CD14-positive monocyte (primary cell): ENCODE measurements at places on chromosomes 6 and 20.

GRCh38 chr6:126047648-126048047 lies 61.3 kb downstream of the TRMT11 start:
- no peak for DNase-seq

DNA sequence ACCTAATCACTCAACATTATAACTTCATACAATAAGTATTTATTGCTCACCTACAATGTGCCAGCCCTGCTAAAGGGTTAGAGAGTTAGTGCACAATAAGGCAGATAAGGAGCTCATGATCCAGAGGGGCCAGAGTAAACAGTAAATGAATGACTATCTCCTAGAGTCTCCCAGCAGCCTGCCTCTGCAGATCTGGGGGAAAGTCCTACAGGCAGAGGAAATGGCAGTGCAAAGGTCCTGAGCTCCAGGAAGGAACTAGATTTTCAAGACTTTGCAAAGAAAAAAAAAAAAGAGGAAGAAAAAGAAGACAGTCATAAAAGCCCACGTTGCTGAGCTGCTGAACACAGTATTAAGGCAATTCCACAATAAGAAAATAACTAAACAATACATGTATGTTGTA lies 160.1 kb downstream of the SIM1 start:
- no peak for DNase-seq

- DNase-seq, result no peak
Observed at GRCh38 chr20:25173886-25174308, 21.6 kb upstream of the ENTPD6 start.

GRCh38 chr6:75204959-75205775 lies 686 bp downstream of the COL12A1 start:
- no peak for DNase-seq

- no peak for DNase-seq
Observed at GRCh38 chr6:32247401-32247800, 23.5 kb upstream of the NOTCH4 start.

- DNase-seq, result no peak
Observed at GRCh38 chr6:30691208-30691847, 544 bp upstream of the NRM start.

GRCh38 chr20:41160686-41161085 lies 23.3 kb downstream of the PLCG1 start:
- no peak for DNase-seq

DNA sequence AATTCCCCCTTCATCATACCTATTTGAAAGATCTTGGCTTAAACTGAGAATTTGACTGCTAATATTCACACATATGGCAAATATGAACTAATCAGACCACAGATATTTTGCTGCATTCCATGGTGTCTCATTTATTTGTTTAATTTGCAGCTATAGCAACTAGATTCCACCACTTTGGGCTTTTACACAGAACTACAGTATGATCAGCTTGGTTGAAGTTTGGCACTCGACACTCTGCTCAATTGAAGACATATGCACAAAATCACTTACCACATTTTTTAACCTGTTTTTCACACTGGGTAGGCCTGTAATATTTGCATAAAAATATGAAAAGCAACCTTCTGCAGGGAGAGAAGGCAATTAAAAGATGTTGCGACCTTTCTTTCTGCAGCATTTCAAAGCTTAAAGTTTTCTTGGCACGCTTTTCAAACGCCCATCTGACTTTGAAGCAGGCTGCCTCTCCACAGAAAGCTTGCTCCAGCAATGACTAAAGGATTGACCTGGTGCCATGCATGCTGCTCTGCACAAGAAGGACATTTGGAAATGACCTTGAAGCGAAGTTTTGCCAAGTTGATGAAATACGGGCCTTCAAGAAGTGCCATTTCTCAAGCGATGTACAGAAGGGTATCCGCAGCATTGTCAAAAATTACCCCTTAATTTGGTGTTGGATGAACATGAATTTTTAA lies 126.7 kb downstream of the AIG1 start:
- DNase-seq, result no peak

DNA sequence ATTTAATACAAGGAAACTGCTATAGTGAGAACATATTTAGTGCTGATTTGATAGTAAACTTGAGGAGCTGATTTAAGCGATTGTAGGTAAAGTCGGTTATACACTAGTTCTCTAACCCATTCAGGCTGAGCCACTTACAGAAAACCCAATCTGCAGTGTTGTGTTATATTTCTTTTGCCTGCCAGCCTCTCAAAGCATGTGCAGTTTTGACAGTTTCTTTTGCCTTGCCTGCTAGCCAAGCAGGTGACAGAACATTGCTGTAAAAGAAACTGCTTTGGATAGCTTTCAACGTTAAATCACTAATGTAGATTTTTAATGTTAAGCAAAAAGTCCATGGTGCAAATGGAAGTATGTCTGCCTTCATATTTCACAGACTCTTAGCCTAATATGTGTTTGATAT lies 982.9 kb downstream of the EYS start:
- no peak for DNase-seq

DNA sequence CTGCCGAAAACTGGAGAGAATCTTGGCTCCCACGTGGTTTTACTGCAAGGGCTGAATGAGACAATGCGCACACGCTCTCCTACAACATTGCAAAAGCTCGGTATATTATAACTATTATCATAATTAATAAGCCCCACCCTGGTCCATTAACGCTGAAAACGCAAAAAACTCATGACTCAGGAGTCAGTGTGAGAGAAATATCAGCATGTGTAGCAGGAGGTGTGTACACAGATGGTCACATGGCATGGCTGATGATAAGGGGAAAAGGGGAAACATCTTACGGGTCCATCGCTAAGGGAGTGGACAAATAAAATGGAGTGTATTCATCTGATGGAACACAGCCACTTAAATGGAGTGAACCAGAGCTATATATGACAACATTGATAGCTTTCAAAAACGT lies 29.2 kb downstream of the CDH22 start:
- no peak for DNase-seq

- no peak for DNase-seq
Observed at GRCh38 chr20:59137532-59137931, 26.1 kb upstream of the ZNF831 start.

GRCh38 chr6:19836799-19837510 lies at the start of gene ID4:
ID4 (plus strand) TSS chr6:19837370; CDS start chr6:19837755, 385 bp downstream.
- no peak for DNase-seq

GRCh38 chr6:130525408-130525807 lies 159.6 kb downstream of the TMEM200A start:
- no peak for DNase-seq

DNA sequence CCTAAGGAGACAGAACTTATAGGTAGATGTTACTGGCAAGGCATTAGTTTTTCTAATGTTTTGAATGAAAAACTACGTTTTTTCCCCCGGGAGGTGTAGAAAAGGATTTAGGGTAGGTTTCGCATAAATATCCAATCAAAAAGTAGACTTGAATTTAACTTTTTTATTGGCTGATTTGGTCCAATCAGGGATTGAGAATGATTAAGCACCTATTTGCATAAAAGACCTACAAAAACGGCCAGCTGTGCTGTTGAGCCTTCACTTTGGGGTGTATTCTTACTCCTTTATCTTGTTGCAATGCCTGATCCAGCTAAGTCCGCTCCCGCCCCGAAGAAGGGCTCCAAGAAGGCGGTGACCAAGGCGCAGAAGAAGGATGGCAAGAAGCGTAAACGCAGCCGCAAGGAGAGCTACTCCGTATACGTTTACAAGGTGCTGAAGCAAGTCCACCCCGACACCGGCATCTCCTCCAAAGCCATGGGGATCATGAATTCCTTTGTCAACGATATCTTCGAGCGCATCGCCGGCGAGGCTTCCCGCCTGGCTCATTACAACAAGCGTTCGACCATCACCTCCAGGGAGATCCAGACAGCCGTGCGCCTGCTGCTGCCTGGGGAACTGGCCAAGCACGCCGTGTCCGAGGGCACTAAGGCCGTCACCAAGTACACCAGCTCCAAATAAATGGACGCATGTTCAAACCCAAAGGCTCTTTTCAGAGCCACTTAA lies 113.5 kb upstream of the BTN3A2 start:
- peak; percentile 83 for DNase-seq

GRCh38 chr6:139927236-139927635 lies 552.8 kb upstream of the CITED2 start:
- DNase-seq, result peak; percentile 21

DNA sequence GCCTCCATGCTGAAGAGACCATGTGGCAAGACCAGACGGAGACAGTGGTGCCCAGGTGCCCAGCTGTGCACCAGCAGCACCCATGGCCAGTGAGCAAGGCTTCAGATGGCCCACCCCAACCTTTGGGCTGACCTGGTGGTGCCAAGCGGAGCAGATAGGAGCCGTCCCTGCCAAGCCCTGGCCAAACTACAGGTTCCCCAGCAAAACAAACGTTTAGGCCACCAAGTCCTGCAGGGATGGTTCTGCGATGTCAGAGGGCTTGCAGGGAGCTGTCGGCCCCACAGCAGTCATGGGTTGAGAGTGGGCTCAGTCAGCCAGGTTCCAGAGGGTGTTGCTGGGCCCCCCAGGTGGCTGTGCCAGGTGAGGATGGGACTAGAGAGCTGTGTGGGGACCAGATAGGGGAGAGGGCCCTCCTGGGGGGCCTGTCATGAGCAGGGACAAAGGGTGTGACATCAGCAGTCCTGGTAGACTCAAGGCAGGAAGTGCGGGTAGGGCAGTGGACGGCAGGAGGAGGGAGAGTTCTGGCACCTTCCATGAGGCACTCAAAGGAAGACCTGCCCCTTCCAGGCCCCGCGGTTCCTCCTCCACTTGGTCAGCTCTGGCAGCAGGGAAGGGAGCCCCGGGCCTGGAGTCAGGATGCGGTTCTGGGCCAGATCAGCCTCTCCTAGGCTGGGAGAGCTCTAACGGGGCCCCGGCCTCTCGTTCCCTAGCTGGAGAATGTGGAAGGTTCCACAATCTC lies 342.4 kb downstream of the ZFAND3 start:
- no peak for DNase-seq

DNA sequence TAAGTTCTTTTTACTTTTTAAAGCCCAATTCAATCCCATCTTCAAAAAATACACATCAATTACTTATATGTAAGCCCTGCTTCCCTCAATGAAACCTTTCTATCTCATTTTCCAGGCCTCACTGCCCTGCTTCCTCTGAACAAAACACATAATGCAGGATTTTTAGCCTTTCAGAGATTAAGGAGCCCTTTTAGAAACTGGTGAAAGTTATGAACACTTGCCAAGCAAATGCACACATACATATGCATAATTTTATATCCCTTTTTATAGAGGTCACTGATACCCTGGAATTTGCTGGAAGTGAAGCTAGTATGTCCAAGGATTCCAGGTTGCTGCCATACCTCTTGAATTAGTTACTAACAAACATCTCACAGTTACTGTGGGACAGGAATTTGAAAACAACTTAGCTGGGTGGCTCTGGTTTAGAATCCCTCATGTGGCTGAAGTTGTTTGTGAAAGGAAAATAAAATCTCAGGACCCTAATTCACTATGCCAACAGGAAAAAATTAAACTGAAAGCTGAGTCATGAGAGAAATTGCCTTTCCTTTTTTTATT lies 75.8 kb downstream of the UBE3D start:
- no peak for DNase-seq

- no peak for DNase-seq
Observed at GRCh38 chr6:40128127-40128526, 193.9 kb upstream of the MOCS1 start.

GRCh38 chr6:37489697-37490336 lies 9.9 kb downstream of the CCDC167 start:
- no peak for DNase-seq

DNA sequence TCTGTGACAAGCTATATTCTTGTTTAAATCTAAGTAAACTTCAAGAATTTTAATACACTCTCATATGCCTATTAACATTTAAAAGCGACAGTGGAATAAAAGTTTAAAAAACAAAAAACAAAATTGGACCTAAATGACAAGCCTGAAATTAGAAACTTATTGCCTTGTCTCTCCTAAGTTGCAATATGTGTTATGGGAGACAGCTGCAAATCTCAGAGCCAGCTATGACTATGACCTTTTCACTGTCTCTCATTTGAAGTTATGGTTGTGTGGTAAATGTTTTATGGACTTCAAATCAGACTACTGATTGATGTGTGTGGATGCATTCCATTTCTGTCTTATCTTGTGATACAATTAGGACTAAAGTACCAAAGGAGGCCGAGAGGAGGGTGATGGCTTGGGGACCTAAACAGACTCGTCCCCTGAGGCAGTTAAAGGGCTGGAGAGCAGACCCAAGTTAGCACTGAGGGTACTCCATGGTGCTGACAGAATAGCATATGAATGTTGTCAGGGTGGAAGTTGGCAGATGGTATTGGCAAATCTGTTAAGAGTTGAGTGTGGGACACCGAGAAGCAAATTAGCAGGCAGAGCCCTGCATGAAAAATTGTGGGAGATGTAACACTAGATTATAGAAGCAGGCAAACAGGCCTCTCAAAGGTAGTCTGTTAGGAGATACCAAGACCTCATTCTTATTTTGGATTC lies 930.1 kb upstream of the MAN1A1 start:
- DNase-seq, result no peak

- DNase-seq, result no peak
Observed at GRCh38 chr6:26319405-26320128, 45.4 kb upstream of the BTN3A2 start.

DNA sequence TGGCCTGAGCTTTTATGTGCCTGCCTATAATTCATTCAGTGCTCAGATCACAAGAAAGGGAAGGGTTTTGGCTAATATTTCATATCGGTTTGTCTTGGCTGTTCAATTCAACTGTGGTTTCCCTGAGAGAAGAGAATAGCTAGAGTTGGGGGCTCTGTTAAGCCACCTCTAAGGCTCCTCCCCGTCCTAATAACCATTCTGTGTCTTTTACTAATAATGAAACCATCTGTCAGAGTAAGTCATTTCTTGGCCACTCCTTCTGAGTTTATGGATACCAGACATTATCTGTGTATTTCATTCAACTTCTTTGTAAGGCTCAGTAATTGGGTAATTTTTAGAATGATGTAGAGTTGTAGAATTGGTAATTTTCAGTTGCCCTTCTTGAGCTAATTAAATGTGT lies 5.2 kb downstream of the STX11 start:
- DNase-seq, result no peak

GRCh38 chr6:5619249-5619648 lies 357.9 kb downstream of the FARS2 start:
- DNase-seq, result no peak

DNA sequence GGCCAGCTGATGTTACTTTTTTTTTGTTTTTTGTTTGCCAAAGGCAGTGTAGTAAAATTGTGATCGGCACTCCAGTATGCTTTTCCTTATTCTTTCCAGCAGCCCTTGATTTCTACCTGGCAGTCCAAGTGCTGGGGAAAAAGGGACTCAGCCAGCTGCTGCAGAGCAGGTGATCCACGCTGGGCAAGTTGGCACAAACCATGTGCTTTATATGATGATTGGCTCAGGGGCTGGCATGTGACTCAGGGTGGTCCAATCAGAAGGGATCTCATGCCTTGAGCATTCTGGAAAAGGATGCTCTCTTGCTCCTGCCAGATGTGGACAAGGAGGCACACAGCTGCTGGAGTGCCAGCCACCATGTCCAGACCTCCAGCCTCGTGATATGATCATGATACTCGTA lies 54.5 kb downstream of the SULF2 start:
- DNase-seq, result no peak

DNA sequence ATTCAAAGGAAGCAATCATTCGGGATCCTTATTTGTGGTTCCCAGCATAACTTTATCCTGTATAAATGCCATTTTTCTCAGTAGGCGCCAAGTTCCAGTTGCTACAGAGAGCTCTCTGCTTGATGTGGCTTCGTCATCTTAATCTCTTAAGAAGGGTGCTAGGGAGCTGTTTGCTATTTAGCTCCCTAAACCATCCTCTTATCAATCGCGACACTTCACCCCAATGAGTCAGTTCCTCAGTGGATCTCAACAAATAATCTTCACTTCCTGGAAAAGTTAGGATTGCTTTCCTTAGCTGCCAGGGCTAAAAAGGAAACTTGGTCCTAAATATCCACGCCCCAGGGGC lies 1.3 kb upstream of the NKAIN2 start:
- no peak for DNase-seq

- DNase-seq, result no peak
Observed at GRCh38 chr6:136326038-136326553, 36.5 kb upstream of the BCLAF1 start.
